ENCODE measurements at places on chromosomes 2 and 18. TPM values are rescaled to one million over a fixed set of nuclear protein-coding genes. Genes with fewer than 3 reads are reported as not detected.

- no peak for DNase-seq
Observed at GRCh38 chr2:161651547-161651946, 27.3 kb downstream of the SLC4A10 start.

DNA sequence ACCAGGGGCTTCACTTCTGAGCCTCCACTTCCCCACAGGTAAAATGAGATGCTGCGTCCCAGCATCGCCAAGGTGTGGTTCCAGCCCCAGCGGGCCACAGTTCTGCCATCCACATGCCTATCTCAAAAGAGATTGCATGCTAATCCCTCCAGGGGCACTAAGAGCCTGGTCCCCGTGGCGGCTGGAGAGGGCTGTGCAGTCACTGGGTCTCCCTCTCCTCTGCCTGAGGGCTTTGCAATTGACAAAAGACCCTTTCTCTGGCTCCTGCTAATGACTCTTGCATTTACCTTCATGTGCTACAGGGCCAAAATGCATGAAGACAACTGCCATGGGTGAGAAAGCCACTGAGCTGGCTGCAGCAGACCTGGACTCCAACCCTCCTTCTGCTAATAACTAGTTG, 18.5 kb downstream of the ZBTB7C start:
- no peak for DNase-seq

DNA sequence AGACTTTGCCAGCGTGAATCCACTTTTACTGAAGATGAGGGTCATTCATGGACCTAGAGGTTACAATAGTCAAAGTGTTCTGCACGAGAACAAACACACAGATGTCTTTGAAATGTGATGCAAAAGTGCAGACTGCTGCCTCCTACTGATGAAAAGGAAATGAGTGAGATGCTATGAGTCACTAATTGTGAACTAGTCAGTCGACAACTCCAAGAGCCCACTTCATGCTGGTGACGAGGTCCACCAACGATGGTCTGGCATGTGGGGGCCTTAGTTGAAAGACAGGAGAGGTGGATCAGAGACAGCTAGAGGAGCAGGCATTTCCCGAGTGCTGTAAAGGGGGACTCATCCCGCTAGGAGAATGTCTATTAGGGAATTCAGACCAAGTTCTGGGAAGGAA, 17.1 kb upstream of the ZNF236 start:
- no peak for DNase-seq

GRCh38 chr2:236866542-236867340, 218.9 kb upstream of the COPS8 start:
- DNase-seq, result no peak

DSC2 gene
- total RNA-seq, result 6.8 TPM

GRCh38 chr2:85936421-85937068, 47.8 kb upstream of the ST3GAL5 start:
- DNase-seq, result no peak

- peak; percentile 70 for DNase-seq
Observed at GRCh38 chr2:239040152-239040761, 192.4 kb downstream of the TWIST2 start.

GRCh38 chr2:101622210-101623030, 75.1 kb upstream of the MAP4K4 start:
- DNase-seq, result no peak

SP5 gene
- 3.2 TPM for total RNA-seq

CNGA3 gene
- total RNA-seq, result not detected

DNA sequence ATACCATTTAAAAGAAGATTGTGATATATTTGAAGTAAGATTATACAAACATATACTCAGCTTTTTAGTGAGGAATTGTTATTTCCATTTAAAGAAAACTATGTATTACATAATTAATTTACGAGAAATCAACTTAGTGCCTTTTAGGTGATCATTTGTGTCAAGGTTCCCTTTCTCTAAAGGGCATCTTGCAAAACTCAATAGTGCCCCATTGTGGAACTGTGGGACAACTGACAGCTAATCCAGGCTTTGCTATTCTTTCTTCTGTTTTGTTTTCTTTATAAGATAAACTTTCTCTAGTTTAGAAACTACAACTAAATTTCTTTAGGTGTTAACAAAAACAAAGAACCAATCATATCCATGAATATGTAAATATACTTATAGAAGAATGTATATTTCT, 24.3 kb upstream of the VIT start:
- no peak for DNase-seq

BMP10 gene
- total RNA-seq, result not detected

GCFC2 gene
- 19.4 TPM for total RNA-seq

GRCh38 chr2:121476684-121477083, 54.0 kb upstream of the RNU4ATAC start:
- no peak for DNase-seq

- no peak for DNase-seq
Observed at GRCh38 chr2:42171396-42171980, 2.3 kb downstream of the EML4 start.

CLEC4F gene
- total RNA-seq, result 0.72 TPM

COL4A3 gene
- 11.4 TPM for total RNA-seq

DSG1 gene
- not detected for total RNA-seq

GPR45 gene
- not detected for total RNA-seq

GRCh38 chr2:72024451-72025175, 123.0 kb downstream of the CYP26B1 start:
- DNase-seq, result peak; percentile 30

DNA sequence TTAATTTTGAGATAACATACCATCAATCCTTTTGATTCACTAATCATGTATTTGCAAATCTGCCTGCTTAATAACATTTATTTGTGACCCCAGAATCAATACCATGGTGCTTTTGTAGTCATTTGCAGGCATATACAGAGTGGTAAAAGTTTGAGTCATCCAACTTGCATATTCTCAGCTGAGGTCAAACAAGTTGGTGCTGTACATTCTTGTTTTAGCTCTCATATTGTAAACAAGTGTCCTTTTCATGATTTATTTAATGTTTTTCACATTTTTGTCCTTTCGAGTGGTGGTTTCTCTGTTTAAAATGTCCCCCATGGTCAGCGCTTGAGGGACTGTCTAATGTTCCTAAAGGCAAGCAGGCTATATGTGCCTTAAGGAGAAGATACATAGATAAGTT, 17.5 kb downstream of the RAB27B start:
- DNase-seq, result no peak

ABHD1 gene
- not detected for total RNA-seq

DNA sequence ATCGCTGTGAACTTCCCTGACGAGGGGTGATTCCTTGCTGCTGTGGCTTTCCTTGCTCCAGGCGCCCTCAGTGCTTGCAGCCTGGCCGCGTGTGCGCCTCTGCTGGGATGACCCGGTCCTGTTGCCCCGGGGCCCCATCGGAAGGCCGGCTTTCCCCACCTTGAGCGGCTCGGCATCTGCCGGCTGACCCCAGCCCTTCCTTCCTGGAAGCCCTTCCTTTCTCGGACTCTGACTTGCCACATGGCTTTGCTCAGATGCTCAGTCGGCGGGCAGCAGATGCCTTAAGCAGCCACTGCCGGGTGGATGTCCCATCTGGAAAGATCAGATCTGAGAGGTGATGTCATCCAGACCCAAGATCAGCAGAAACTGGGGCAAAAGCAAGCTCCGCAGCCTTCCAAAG, 100.5 kb upstream of the ODC1 start:
- no peak for DNase-seq

DNA sequence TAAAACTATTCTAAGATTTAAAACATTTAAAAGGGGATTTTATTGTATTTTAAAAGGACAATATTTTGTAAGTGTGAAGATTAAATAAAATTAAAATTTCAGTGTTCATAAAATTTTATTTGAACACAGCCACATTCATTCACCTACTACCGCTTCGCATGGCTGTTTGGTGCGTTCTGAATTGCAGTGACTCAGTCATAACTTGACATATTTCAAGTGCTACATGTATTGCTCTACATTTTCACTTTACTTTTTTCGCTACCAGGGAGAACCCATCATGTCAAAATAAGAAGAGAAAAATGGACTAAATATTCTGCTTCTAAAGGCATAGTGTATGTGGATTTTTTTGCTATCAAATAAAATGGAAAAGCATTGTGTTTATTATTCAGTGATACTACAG, 8.7 kb downstream of the PTH2R start:
- DNase-seq, result no peak

DNA sequence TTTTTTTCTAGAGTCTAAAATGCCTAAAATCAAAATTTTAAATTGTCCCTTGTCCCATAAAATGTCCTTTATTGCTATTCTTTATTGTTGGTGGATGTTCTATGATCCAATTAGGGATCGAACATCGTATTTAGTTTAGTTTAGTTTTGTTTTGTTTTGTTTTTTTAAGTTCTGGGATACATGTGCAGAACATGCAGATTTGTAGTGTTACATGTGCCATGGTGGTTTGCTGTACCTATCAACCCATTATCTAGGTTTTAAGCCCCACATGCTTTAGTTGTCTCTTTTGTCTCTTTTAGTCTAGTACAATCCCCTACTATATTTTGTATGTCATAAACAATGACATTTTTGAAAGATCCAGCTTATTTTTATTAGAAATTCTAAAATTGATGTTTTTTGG, 8.8 kb upstream of the DSG1 start:
- DNase-seq, result no peak

GRCh38 chr2:192148620-192149321, 46.0 kb downstream of the TMEFF2 start:
- DNase-seq, result no peak

- DNase-seq, result no peak
Observed at GRCh38 chr2:208990716-208991115, 433.1 kb upstream of the MAP2 start.

DNA sequence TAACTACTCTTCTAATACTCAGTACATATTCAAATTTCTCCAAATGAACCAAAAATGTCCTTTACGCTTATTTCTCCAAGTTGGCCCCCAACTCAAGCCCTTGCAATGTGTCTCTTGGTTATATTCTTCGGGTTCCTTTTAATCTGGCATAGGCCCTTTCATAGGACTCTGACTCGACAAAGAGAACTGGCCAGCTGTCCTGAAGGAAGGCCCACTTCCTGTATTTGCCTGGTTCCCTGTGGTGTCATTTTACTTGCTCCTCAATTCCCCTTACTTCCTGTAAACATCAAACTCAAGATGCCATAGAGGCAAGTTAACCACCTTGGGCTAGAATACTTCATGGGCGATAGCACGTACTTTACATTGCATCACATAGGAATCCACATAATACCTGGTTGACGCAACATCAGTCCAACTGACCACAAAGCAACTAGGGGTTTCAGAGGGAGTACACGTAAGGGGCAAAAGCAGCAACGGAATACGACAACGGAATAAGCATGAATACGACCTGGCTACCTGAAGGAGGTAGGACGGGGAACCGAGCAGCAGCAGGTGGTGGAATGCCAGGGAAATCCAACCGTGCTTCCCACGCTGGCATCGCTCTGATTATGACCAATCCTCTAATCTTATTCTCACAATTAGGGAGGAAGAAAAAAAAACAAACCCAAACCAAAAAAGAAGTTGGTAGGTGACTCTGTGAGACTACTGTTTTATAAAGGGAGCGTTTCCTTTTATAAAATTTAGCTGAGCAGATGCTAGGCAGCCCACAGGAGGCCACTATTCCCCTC, 823 bp upstream of the GORASP2 start:
- no peak for DNase-seq

DNA sequence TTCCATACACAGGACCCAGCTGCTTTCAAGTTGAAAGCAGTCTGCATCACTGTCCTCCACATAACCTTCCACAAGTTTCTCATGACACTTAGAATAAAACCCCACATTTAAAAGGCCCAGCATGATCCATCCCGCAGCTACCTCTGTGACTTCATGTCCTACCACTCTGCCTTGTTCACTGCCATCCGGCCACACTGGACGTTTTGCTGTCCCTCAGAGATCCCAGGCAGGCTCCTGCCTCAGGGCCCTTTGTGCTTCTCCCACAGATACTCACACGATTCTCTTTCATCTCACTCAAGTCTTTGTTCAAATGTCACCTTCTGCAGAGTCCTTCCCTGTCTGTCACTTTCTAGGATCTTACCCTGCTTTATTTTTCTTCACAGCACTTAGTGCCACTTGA, 232.9 kb upstream of the BOD1L2 start:
- no peak for DNase-seq

DNA sequence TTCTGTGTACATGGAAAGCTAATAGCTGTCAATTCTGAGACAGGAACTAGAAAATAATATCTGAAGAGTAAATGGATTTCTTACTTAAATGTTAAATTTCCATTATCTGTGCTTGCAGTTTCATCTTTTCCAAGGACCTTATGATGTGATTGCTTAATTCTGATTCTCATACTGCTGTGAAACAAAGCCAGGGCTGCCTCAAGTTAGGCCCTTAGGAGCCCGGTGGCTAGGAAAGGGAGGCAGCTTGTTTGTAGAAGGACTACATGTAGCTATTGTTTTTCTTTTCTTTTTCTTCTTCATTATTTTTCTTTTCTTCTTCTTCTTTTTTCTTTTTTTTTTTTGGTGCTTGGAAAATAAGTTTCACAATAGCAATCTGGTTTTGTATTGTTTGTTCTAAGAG, 50.5 kb downstream of the XRCC5 start:
- no peak for DNase-seq

- no peak for DNase-seq
Observed at GRCh38 chr2:119026890-119027289, 84.9 kb downstream of the MARCO start.

- DNase-seq, result no peak
Observed at GRCh38 chr2:26950246-26950645, 20.2 kb upstream of the MAPRE3 start.

LYG1 gene
- total RNA-seq, result 2.7 TPM

DNA sequence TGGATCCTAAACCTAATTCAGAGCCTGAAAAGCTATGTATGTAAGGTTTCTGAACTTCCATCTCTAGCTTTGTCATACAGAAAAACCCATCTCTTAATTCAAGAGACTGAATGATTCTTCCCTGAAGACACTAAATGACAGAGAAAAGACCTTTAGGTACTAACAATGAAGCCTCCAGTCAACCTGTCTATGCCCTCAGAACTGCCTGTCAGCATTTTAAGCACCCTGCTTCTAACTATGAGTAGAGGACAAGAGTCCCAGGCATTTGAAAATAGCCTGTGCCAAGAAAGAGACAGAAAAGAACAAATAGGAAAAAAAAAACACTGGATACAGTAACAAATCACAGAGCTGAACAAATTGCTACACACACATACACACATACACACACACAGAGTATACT, 48.6 kb downstream of the AP1S3 start:
- no peak for DNase-seq

FNDC4 gene
- total RNA-seq, result 18.6 TPM

ERICH2 gene
- 1.3 TPM for total RNA-seq

DNA sequence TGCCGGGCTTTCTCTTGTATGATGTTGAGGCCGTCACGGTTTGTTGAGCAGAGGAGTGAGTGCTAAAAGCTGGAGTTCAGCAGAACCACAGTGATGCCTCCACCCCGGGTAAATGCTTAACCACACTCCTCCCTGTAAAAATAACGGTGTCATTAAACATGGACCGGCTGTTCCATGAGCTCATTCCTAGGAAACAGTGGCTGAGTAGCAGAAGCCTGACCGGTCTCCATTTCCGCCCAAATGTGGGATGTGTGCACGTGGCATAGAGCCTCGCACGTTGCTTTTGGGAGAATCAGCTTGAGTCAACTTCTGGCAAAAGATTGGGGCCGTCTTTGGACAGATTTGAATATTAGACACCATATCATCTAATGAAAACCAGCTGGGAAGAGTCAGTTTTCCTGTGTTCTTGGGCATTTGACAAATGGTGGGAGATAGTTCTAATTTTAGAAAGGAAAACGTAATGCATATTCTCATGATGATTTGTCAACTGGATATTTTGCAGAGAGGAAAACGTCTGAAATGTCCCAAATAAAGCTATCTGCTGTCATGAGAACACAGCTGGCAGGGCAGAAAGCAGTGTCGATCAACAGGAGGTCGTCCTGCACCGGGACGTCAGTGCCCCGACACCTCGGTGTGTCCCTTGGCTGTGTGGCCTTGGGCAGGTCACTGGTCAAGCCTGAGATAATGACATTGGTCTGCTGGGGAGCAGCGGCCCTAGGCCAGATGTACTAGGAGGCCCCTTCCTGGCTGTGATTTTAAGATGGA, 42.4 kb downstream of the LRRFIP1 start:
- peak; percentile 84 for DNase-seq

Measured in aorta (tissue), 5 donors.